ENCODE measurements at places on chromosomes 6 and 20.
A peak's percentile ranks its signal among the peaks of the same experiment; 100 is the strongest.

DNA sequence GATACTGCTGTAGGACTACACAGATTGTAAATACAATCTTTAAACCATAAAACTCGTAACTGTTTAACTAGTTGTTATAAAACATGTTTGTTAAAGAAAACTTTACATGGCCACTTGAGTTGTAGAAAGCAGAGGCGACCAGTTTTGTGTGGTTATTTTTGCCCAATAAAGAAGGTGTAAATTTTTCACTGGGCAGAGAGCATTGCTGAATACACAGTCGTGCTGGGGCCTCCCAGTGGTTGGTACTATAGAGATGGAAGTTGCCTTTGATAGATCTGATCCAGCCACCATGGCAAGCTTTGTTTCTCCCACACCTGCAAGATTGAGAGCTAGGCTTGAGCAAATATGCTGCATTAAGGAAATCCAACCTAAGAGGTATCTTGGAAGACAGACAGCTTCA, 34.0 kb upstream of the YWHAB start:
- DNase-seq, result no peak

- DNase-seq, result no peak
Observed at GRCh38 chr6:158083455-158084325, 84.4 kb downstream of the SERAC1 start.

DNA sequence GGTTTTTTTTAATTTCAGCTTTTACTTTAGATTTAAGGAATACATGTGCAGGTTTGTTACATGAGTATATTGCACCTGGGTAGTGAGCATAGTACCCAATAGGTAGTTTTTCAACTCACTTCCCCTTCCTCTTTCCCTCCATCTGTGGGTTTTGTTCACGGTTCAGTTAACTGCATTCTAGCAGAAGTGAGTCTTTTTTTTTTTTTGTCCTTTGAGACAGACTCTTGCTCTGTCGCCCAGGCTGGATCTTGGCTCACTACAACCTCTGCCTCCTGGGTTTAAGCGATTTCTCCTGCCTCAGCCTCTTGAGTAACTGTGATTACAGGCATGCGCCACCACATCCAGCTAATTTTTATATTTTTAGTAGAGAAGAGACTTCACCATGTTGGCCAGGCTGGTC, 8.7 kb downstream of the UBR2 start:
- DNase-seq, result no peak

DNA sequence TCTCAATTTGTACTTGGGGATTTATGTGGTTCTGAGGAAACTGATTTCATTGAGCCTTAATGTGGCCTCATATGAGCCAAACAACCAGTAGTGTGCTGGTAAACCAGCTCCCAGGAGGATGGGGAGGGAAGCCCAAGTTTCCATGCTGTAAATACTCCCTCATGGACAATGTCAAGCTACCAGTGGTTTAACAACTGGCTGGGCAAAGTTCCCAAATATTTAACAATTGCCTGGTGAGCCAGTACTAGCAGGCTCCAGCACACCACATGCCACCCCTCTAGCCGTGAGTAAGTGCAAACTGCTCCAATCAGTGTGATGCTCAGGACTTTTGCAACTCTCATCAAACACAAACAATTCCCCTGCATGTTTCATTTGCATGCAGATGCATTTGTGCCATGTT, 19.2 kb upstream of the CDKN1A start:
- no peak for DNase-seq

DNA sequence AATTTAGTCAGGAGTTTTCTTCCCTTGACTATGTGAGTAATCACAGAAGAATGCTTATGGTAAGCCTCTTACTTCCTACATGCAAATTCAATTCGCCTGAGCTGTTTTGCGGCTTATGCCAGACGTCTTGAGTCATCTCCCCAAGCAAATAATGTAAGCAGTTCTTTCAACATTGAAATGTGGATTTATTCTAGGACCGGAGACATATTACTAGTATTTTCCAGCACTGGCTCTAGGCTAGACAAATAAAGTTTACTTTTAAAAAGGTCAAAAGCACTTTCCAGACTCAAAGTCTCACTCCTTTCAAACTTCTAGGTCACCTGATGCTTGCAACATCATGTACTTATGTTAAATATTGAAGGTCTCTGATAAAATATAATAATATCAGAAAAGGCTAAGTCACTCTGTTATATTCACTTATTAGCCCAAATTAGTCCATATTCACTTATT, 38.1 kb upstream of the NOX3 start:
- no peak for DNase-seq

DNA sequence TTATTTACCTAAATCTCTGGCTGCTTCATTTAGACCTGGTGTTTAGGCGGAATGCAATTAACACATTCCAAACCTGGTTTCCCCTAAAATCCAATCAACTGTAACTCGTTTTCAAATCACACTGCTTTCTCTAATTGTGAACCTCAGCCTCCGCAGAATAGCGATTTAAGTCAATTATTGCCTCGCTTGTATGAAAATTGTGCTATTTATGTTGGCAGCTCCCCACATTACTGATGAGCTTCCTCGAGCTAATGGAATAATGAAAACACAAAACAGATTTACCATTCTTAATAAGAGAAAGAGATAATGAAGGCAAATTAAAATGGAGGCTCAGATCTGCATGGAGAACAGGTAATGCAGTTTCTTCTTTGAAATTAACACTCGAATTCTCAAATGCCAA, 67.9 kb downstream of the SLC2A10 start:
- no peak for DNase-seq

- no peak for DNase-seq
Observed at GRCh38 chr6:116556814-116557415, 3.4 kb downstream of the CALHM4 start.

DNA sequence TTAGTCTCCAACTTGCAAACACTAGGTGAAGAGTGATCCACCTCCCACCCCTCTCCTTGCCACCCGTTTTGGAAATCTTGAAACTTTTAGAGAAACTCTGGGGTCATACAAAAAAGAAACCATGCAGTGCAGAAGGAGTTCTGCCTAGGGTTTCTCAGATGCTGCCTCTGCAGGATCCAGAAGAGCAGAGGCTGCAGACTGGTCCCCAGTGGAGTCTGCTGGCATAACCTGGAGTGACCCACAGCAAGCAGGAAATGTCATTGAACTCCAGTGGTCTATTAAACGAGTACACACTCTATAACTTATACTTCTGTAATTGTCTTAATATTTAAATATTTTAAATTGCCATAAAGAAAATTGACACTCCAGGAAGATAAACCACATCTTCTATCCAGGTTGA, 280.7 kb upstream of the NT5E start:
- no peak for DNase-seq

DNA sequence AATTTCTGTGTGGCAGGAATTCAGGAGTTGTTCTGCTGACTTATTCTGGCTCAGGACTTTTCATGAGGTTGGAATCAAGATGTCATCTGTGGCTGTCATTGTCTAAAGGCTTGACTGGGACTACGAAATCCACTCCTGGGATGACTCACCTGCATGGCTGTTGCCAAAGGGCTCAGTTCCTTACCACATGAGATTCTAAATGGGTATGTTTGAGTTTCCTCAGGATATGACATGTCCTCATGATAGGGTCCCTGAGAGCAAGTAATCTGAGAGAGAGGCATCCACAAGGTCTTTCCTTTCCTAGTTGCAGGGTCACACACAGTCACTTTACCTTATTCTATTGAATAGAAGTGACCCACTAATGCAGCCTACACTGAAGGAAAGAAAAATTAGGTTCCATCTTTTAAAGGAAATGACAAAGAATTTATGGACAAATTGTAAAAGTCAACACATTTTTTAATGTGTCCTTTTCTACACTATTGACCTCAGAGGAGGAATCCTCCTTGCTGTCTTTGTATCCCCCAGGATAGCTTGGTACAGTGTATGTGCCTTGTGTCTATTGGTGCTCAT, 1025.0 kb upstream of the GJE1 start:
- no peak for DNase-seq

DNA sequence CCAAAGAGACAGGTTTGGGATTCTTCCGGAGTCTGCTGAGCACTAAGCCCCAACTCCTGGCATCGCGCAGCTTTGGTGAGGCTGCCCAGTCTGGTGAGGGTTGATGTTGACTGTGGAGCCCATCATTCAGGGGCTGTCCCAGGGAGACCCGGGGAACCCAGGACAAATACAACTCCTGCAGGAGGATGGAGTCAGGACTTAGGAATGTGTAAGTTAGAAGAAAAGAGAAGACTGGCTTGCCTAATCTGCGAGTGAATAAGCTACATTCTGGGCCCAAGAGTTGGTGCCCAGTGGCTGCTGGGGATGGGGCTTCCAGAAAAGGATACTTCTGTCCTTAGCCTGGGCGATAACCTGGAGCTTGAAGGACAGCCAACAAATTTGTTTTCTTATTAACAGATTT, 47.9 kb downstream of the STK35 start:
- no peak for DNase-seq

GRCh38 chr6:13013681-13014503, 297.3 kb downstream of the PHACTR1 start:
- peak; percentile 71 for DNase-seq

GRCh38 chr6:125421836-125422235, 120.1 kb upstream of the HDDC2 start:
- DNase-seq, result no peak

- no peak for DNase-seq
Observed at GRCh38 chr6:140281236-140281635, 906.8 kb upstream of the CITED2 start.

- no peak for DNase-seq
Observed at GRCh38 chr20:5863040-5863833, 87.1 kb downstream of the TRMT6 start.

DNA sequence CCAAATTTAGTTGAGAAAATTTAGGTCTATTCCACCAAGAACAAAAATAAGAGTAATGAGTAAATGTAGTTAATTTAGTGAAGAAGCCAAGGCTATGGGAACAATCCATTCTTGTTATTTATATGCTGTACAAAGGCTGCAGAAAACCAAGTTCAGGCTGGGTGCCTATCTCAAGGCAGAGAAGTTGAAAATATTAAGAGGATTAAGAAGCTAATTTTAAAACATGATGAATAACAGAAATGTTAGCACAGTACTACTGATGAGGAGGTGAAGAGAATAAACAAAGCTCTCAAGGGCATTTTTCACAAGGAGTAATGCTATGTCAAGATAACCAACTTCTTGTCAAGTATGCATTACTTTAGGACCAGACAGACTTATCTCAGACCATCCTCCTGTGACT, 68.6 kb downstream of the RCAN2 start:
- DNase-seq, result no peak

DNA sequence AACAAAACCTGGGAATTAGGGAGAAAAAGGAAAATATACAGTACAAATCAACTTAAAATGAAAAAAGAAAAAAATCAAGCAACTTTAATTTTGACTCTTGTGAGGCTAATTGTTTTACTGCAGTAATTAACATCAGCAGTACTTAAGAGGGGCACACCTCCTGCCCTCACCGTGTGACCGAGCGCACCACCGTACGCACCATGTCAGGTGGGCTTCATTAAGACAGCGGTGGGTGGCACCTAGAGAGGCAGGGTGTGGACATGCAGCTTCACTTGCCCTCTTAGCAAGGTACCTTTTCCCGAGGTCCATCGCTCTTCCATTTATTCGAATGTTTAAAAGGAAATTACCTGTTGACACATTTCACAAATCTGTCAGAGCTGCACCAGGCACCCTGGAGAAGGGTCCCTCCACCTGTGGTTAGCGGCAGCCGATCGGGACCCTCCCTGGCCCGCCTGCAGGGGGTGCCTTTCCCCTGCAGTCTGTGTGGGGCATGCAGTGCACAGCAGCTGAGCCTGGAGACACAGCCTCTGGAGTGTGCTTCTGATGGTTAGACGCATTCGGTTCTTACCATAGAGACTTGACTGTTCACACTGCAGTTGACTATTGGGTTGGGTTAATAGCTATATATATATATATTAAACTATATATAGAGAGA, 184.1 kb downstream of the TMEM242 start:
- DNase-seq, result peak; percentile 78

DNA sequence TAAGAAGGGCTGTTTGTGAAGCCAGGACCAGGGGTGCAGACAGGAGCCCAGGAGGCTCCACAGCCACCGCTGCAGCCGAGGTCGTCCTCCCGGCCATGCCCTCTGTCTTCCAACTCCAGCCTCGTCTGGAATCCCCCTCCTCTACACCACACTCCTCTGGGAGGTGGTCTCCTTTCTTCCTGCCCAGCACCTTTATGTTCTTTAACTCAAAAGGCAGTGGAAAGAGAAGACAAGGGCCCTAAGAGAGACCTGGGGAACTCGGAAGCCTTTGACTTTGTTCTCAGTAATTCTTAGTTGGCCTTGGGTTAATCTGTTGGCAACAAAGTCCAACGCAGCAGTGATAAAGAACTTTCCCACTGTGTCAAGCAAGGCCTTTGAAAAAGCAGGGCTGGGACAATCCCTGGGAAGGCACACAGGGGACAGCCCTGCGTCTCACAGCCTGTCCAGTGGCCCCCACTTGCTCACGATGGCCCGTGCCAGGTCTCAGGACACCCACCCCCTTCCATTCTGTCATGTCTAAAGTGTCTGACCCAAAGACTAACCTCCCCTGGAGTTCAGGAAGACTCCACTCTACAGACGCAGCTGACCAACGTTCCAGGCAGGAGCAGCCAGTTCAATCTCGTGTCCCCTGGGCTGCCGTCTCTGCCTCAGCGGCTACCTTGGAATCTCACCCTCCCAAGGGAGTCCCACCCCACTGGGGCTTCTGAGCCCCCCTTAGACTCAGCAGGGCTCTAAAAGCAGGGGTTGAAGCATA, 42.8 kb upstream of the FAM50B start:
- DNase-seq, result no peak

DNA sequence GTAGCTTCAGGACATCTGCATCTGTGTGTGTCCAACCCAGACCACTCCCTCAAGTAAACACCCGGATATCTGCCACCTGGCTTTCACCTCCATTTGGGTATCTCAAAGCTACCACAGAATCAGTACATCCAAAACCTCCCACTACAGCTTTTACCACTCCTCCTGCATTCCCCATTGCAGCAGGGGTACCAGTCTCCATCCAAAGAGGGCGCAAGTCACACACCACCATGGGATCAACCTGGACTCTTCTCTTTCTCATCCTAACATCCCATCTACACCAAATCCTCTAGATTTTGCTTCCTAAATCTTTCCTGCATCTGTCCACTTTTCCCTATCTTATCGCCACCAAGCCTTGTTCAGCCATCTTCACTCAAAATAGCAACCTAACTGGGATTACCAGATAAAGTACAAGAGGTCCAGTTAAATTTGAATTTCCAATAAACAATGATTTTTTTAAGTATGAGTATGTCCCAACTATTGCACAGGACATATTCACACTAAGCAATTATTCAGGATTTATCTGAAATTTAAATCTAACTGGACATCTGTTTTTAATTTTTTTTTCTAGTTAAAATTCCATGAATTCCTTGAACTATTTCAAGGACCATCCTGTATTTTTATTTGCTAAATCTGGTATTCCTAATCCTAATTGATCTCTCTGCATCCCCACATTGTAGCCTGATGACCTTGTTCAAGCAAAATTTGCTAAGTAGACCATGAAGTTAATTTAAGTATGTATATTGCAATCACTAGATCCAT, 164.3 kb upstream of the MLN start:
- peak; percentile 79 for DNase-seq
